ENCODE measurements at places on chromosomes 6 and 20.

DNA sequence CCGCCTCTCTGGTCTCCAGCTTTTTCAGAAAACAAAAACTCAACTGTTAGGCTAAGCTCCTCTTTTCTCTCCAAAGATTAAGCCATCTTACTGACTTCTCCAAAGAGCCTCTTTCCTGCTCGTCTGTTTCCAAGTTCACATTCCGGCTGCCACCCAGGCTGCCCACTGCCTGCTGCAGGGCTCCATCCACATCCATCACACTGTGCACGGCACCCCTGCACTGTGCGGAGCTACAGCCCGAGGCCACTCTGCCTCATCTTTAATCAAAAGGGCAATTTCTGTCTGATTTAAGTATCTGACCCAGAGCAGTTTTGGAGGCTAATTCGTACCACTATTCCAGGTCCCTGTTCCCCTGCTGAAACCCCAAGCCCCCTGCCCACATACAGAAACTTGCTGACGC, 141.6 kb upstream of the ARMC2 start:
- DNase-seq = no peak

DNA sequence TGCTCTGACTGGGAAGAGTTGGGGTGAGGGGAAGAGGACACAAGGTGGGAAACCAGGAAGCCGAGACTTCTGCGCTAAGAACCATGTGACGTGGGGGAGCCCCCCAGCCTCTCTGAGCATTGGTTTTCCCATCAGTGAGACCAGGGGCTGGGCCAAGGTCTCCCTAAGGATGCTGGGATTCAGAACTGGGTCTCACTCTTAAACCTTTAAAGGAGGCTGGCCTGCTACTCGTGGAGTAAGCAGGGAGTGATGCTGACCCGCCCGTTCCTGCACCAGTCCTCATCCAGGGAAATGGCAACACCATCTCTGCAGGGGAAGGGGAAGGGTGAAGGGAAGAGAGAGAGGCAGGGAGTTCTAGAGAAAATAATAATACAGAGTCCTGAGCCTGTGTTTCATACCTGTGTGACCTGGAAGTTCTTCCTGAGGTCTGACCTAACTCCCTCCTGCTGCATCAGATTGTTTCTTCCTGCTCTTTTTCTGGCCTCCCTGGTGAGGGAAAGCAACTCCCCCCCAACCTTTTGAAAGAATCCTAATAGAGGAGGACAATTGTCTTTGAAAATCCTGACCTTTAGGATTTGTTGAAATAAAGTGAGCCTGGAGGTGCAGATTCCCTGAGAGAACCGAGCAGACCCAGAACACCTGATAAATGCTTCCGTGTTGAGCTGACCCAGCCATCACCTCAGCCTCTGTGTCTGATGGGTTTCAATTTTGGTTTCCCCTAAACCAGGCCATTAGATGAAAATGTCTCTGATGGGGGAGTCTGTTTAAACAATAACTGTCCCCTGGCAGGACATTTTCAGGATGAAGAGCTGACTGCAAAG, 3.0 kb upstream of the GRM4 start:
- no peak for DNase-seq

DNA sequence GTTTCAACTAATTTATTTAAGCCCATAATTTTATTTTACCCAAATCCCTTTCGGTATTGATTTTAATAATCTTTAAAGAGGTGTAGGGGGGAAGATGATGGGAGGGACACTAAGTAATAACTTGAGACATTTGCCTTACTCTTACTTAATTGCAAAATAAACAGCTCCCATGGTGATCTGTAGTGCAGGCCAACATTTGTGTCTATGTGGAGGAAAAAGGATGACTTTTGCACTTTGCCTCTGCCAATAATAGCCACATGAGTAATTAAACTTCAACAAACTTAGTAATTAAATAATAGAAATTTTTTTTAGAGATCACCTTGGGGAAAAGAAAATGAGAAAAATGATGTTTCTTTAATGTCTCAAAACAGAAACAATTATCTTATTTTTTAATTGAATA, 29.9 kb upstream of the CD2AP start:
- no peak for DNase-seq

DNA sequence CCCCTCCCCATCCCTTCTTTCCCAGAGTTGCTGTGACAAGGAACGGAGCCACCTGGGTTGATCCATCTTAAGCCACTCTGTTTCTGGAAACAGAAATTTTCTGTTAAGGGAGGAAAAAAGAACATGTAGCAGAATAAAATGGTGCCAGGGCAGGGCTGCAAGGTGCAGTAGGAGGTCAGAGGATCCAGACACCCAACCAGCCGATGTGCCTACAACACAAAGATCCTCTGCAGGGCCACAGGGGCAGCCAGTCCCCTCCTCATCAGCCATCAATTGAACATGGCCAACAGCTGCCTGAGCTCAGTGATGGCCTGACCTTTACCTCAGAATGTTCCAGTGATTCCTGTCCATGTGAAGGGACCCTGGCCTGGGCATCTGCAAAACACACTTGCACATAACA, 11.9 kb downstream of the MDFI start:
- DNase-seq = no peak

DNA sequence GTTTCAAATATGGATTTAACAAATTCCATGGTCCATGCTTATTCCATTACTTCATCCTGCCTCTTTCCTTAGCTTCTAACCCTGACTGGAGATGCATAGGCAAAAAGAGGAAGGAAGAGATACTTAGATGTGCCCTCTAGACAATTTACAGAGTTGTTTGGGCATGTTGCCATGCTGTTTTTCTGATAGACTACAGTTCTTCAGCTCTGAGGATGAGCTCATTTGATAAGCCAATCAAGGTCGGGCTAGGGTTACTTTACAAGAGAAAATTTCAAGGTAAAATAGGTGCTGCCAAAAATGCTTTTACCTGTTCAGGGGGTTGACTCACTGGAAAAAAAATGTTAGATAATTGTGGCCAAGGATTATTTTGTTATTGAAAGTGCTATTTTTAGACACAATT, 5.9 kb downstream of the HCRTR2 start:
- DNase-seq = no peak

DNA sequence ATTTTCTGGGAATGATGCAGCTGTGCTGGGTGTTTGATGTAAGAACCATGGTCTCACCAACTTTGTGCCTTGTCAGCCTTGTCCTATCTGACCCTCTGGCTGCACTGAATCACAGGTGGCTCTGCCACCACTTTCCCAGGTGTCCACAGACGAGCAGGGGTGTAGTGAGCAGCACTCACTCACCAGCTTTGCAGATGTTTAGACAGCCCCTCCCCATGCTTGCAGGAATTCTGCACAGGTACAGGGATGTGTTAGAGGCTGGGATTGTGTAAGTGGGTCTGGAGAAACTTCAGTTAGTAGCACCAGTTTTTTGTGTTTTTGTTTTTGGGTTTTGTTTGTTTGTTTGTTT, 88.2 kb upstream of the NAA20 start:
- DNase-seq = no peak

DNA sequence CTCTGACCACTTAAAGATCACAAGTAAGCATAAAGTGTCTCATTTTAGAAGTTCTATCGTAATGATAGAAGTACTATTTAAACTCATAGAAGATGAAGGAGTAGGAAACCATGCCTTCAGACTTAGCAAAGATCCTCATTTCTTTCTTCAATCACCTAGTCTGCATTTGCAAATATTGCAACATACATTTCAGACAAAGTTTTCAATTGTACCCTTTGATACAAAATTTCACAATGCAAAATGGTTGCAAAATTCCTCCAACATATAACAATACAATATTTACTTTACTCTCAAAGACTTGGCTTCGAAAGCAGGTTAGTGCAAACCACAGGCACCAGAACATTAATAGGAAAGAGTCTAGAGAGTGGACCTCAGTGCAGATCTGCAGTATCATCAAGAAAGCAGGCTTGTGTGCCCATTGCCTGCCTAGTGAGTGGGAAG, 16.1 kb upstream of the ROS1 start:
- no peak for DNase-seq

- no peak for DNase-seq
Observed at GRCh38 chr6:21409231-21409630, 184.3 kb upstream of the SOX4 start.

GRCh38 chr20:62357187-62357667, 9.9 kb downstream of the LAMA5 start:
- no peak for DNase-seq

GRCh38 chr20:37090407-37090806, 5.4 kb downstream of the RBL1 start:
- DNase-seq = no peak
